CD4-positive, alpha-beta T cell treated with Interleukin-10 for 1 hour (primary cell): ENCODE measurements at places on chromosomes 6 and 20.
A peak's percentile ranks its signal among the peaks of the same experiment; 100 is the strongest.

DNA sequence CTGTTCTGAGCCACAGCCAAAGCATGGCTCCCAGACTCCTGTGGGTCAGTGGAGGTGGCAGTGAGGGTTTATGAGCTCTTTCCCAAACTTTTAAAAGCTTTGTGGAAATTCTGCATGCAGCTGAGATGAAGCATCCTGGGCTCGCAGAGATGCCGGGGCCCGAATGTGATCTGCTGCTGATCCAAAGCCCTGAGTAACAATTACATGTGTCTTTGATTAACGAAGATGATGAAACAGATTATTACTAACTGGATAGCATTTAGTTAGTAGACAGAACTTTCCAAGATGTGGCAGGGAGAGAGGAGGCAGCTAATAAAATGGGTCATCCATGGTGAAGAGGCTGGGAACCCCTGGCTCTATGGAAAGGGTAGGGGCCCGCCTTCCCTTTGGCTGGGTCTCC, 43.9 kb upstream of the MDFI start:
- DNase-seq: no peak

DNA sequence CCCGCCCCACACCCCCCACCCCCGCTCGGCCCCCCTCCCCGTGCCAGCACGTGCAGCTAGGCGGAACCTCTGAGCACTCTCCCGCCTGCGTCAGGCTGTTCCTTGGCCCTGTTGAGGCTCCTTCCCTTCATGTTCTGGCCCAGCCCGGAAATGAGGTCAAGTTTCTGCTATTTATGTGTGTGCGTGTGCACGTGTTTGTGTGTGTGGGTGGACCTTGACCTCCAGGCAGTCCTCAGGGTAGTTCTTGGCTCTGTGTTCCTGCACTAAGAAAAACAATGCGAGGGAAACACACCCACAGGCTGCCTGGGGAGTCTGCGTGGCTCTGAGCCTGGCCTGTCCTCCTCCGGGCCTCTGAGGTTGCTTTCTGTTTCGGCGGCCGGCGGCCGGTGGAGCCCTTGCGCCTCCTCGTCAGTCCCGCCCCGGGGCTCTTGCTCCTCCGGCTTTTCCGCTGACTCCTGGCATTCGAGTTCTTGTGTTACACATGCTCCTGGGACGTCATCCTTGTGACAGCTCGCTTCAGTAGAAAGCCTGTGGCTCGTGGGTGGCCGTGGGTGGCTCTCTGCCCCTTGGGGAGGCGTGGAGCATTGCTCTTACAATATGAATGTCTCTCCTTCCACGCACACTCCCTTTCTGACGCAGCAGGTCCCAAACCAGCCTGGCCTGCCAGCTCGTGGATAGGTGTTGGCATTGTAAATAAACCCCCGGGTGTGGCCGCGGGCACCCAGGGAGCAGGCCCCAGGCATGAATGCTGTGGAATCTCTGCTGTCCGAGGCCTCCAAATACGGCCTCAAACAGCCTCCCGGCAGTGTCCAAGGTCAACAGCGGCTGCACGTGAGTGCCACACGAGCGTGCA, 10.0 kb downstream of the SLCO4A1 start:
- DNase-seq: peak; percentile 75

DNA sequence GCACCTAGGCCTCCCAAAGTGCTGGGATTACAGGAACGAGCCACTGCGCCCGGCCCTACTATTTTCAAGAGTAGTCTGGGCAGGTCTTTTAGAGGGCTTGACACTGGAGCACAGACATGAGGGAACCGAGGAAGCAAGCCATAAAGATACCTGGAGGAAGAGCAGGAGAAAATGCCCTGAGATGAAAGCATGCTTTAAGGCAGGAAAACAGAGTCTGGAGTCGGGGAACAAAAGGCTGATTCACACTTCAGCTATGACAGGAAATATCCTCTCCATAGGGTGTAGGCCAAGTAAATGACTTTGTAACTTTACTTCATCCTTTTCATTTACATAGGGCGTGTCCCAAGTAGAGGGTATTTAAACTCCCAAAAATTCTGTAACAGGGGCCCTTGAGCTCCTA, 4.3 kb upstream of the SERINC3 start:
- no peak for DNase-seq

- DNase-seq: no peak
Observed at GRCh38 chr20:10497791-10498190, 62.7 kb downstream of the SLX4IP start.

DNA sequence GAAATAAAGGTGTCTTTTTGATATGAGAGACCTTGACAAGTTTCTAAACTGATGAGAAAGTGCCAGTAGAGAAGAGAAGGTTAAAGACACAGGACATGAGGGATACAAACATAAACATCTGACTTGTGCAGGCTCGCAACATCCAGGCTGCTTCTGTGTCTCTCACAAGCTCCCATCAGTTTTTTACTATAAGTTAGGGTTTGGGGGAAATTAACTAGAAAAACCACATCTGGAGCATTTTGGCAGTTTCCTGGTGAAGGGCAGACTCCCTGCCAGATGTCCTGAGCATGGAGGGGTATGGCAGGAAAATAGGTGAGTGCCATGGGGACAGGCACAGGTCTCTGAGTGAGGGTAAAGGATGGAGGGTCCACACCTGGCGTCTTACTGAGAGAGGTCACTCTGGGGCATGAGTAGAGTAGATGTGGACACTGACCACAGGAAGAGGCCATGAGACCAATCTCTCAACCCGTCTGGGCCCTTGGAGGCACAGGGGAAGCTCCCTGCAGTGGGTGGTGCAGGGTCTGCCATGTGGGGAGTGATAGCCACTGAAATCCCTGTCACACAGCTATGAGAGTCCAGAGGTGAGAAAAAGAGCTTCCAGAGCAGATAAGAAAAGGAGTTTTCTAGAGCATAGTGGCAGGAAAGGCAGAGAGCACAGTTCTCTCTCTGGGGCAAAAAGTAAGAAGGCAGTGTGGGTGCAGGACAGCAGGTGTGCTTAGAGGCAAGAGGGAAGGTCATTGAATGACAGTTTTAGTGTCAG, 193.3 kb upstream of the SYNDIG1 start:
- no peak for DNase-seq

DNA sequence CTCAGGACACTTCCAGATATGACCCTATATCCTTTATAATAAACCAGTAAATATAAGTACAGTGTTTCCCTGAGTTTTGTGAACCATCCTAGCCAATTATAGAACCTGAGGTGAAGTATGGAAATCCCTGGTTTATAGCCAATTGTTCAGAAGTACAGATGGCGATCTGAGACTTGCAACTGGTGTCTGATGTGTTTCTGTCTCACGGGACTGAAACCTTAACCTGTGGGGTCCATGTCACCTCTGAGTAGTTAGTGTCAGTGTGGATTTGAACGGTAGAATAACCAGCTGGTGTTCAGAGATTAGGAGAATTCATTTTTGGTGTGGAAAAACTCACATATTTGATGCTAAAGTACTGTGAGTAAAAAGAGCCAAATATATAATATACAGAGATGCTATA, 606.6 kb downstream of the MAFB start:
- no peak for DNase-seq

DNA sequence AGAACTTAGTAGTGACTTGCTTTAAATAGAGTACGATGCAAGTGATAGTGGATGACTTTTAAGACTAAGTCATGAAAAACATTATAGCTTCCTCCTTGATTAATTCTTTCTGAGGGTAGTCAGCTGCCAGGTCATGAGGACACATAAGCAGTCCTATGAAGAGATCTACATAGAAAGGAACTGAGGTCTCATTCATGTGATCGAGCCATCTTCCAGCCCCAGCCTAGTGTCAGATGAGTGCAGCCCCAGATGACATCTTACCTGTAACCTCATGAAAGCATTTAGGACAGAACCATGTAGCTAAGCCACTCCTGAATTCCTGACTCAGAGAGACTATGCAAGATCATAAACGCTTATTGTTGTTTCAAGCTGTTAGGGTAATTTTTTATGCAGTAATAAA, 67.7 kb downstream of the AK9 start:
- no peak for DNase-seq

- no peak for DNase-seq
Observed at GRCh38 chr6:111430605-111431376, 52.2 kb downstream of the REV3L start.

- no peak for DNase-seq
Observed at GRCh38 chr20:31687777-31688176, 34.9 kb downstream of the BCL2L1 start.

GRCh38 chr6:6931071-6932025, 176.4 kb upstream of the RREB1 start:
- DNase-seq: no peak

DNA sequence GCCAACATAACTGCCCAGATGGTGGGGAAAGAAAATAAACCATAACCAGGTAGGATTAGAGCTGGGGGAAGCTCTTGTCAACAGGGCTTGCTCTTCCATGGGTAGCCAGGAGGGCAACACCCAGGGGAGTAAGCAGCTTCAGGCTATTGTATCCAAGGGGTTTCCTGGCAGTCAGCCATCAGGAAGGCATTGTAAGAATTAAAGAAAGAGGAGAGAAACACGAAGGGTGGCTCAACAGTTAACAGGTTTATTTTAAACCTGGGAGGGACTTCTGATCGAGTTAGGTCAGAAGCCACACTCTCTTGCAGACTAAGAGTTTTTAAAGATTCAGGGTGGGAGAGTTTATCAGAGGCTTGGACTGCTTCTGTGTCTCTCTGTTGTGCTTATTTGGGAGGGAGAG, 114.2 kb downstream of the QRSL1 start:
- DNase-seq: no peak
